T-helper 1 cell (primary cell): ENCODE measurements at places on chromosomes 2 and 18.

GRCh38 chr2:160328811-160329527 is 128.9 kb upstream of the ITGB6 start:
- DNase-seq: no peak

GRCh38 chr2:15693926-15694588 is 102.4 kb downstream of the DDX1 start:
- DNase-seq: no peak

DNA sequence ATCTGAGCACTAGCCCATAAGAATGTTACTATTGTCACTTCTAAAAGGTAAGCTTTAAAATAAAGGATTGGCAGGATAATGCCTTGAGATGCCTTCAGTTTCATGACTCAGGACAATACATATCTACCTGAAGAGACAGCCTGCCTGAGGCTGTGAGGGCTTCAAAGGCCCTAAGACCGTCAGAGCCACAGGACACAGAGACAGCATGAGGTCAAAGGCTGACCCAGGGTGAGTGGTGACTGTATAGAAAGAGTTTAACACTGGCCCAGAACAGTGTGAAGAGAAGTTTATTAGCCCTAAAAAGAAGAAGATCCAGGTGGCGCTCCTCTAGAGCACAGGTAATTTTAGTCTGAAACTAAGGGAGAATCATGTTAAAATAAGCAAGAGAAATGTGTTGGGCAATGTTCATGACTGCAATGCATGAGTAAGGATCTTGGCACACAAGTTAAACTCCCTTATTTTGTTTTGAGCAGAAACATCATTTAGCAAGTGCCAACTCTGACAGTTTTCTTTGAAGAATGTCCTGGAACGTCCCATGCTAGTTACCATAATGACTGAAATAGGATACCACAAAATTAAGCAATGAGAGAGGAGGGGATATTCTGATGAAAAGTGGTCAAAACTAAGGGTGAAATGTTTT is 78.1 kb upstream of the FAM110C start:
- no peak for DNase-seq

GRCh38 chr2:40148334-40148733 is 303.6 kb downstream of the SLC8A1 start:
- DNase-seq: no peak

GRCh38 chr2:42795841-42796301 is 3.5 kb upstream of the HAAO start:
- no peak for DNase-seq

DNA sequence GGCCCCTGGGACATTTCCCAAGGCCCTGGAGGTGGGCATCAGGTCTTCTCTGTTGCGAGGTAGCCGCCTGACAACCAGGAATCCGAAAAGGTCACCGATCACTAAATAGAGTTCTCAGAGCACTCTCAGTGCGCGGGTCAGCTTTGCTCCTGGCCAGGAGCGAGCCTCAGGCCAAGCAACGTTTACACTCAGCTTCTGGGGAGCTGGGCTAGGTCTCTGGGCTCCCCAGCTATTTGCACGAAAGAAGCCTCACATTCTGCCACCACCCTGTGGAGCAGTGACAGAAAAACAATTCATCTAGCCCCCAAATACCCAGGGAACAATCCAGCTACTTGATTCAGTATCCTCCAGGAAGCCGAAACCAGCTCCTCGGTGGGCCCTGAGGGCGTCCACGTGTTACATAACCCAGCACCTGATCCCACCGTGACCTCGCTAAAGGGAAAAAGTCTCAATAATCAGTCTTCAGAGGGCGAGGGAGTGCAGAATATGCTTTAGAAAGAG is 3.3 kb downstream of the SH3BP4 start:
- no peak for DNase-seq

GRCh38 chr2:241180495-241180894 is 8.0 kb upstream of the ANO7 start:
- DNase-seq: no peak

GRCh38 chr2:109402180-109402579 is 211.6 kb downstream of the SEPTIN10 start:
- DNase-seq: no peak

- DNase-seq: no peak
Observed at GRCh38 chr2:28142386-28142785, 250.3 kb upstream of the FOSL2 start.

- no peak for DNase-seq
Observed at GRCh38 chr2:147760984-147761383, 83.8 kb upstream of the ACVR2A start.

DNA sequence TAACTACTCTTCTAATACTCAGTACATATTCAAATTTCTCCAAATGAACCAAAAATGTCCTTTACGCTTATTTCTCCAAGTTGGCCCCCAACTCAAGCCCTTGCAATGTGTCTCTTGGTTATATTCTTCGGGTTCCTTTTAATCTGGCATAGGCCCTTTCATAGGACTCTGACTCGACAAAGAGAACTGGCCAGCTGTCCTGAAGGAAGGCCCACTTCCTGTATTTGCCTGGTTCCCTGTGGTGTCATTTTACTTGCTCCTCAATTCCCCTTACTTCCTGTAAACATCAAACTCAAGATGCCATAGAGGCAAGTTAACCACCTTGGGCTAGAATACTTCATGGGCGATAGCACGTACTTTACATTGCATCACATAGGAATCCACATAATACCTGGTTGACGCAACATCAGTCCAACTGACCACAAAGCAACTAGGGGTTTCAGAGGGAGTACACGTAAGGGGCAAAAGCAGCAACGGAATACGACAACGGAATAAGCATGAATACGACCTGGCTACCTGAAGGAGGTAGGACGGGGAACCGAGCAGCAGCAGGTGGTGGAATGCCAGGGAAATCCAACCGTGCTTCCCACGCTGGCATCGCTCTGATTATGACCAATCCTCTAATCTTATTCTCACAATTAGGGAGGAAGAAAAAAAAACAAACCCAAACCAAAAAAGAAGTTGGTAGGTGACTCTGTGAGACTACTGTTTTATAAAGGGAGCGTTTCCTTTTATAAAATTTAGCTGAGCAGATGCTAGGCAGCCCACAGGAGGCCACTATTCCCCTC is 823 bp upstream of the GORASP2 start:
- DNase-seq: no peak

- no peak for DNase-seq
Observed at GRCh38 chr18:65380986-65381385, 369.8 kb upstream of the CDH7 start.
